Stimulated activated CD8-positive, alpha-beta memory T cell treated with anti-CD3 and anti-CD28 coated beads, Interleukin-15, amount 100 ng/mL, for 1 hour (primary cell): ENCODE measurements at places on chromosomes 11 and 22.

DNA sequence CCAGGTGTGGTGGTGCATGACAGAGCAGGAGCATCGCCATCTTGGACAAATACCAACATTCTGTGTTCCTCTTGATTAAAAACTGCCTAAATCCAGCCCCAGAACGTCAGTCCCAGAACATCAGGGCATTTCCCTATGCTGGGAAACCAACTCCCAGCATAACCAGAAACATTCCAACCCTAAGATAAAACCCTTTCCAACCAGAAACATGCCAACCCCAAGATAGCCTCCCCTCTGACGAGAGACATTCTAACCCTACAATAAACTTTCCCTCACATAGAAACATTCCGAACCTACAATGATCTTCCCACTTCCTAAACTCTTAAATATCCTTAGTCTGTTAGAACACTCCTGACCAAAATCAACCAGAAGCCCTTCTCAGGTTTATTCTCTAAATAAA lies 11.6 kb downstream of the PLAAT4 start:
- DNase-seq, result no peak

DNA sequence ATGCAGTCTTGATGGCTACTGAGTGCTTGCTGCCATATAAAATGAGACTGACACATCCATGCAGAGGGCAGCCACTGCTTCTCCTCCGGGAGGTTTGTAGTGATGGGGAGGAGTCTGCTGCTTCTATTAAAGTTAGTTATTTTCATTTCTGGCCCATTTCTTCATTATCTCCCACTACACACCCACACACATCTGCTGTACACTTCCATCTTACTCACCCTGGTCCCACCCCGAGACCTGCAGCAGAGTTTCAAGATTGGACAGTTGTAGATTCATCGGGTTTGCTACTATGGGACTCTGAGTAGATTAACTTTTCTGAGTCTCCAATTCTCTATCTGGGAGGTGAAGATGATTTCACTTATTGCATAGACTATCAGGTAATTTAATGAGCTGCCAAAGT lies 176.2 kb upstream of the SNX19 start:
- DNase-seq, result no peak

GRCh38 chr22:41286639-41287091 lies 678 bp upstream of the RANGAP1 start:
- no peak for DNase-seq

DNA sequence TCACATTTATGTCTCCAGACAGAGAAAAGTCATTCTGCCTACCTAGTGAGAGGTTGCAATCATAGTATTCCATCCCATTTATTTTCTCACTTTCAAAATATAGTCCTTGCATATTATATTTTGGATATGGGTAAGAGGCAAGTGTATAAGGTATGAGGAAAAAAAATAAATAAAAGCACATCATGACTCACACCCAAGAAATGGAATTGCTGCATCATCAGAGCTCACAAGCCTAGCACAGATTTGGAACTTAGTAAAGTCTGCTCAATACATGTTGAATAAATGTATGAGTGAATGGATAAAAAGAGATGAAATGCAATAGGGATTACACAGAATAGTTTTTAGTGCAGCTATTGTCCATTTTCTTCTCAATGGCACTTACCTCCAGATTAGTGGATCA lies 2.5 kb upstream of the OR51G1 start:
- DNase-seq, result no peak

DNA sequence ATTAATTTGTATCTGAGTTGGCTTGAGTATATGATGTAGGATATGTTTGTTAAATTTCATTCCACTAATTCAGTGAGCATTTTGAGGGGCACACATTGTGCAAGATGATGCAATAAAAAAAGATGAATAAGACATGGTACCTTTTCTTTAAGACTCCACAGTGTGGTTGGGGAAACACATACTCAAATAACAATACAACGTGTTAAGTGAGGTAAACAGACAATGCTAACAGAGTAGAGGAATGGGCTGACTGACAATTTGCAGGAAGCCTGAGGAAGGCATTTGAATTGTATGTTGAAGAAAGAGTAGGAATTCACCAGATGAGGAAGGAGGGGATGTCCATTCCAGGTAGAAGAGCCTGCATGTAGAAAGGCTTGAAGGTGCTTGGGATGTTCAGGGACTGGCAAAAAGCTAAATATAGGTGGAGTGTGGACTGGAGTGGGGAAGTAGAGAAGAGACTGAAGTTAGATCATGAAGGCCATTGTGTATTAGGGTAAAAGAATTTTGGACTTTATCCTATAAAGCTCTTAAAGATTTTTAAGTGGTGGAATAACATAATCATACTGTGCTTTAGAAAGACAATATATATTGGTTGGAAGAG lies 6.8 kb downstream of the RNF169 start:
- DNase-seq, result no peak

DNA sequence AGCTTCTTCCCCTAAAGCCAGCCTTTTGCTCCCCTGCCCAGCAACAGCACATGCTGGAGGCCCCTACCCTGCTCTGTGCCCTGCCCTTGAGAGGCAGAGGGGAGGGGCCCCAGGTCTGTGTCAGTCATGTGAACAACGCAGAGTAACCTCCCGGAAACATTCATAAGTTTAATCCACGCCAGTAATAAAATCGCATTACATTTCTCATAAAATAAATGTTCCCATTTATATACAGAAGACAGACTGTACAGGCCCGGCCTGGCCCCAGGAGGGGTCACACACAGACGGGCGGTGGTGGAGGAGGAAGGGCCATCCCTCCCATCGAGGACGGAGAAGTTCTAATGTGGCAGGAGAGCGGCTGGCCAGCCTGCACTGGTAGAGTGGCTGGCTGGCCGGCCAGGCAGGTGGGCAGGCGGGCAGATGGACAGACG lies 39.5 kb downstream of the LMO1 start:
- DNase-seq, result no peak
